ENCODE measurements at places on chromosomes 7 and 10.

GRCh38 chr7:101823596-101823995, 6.2 kb downstream of the CUX1 start:
- DNase-seq = no peak

DNA sequence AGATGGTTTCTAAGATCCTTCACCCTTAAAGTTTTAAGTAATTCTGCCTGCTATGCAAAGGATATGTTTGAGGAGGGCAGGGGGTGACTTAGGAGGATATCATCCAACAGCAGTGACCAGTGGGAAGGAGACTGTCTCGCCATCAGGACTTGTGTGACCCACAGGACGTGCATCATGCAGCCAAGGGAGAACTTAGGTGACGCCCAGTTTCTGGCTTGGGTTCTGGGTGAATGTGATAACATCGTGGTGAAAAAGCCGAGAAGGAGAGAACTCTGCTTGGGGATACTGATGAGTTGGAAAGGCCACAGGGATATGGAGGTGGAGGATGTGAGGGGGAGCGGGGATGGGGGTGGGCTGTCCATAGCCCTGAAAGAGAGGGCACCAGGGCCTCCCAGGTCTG, 3.8 kb downstream of the WIPI2 start:
- DNase-seq = no peak

DNA sequence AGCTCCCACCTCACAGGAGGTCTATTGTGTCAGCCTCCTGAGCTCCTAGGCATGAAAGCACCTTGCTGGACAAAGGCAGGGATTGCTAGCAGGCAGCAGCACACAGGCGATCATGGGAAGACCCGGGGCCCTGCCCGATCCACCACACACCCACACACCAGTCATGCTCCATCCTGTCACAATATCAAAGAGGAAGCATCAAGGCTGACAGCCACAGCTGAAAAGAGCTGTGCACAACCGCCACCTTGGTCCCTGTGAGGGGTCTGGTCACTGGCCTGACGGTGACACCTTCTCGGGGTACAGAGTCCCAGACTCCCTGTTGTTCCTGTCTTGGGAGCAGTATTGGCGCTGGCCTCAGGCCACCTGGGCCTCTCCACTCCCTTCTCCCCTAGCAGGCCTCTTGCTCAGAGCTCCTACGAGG, 89.7 kb upstream of the RET start:
- DNase-seq = no peak

GRCh38 chr10:53052521-53053164, 280.1 kb upstream of the MBL2 start:
- DNase-seq = no peak

DNA sequence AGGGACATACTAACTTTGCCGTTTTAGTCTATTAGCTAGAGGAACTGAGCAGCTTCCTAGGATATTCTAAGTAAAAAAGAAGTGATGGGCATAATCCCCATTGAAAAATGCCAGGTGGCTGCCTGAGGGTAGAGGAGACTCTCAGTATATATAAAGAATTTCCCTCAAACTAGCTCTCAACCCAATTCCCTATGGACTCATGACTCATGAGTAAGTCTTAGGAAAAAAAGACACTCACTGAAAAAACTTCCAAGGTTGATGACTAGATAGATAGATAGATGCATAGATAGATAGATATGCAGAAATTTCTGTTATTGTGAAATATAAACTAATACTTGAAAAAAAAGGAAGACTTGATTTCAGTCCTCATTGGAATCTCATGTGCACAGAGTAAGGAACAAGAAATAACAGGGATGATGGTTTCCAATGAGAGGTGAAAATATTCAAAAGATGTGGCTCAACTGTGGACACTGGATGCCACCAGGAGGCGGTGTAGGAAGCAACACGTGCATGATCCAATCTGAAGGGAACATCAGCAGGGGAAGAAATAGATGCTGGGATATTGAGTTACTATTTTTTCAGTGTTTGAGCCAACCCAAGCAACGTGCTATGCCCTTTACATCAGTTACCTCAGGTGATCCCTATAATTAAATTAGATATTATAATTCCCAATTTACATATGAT, 711.0 kb upstream of the LRRTM3 start:
- DNase-seq = no peak

GRCh38 chr7:134512271-134512670, 15.1 kb upstream of the AKR1B10 start:
- no peak for DNase-seq

GRCh38 chr10:122132882-122133565, 138.1 kb upstream of the BTBD16 start:
- DNase-seq = no peak

DNA sequence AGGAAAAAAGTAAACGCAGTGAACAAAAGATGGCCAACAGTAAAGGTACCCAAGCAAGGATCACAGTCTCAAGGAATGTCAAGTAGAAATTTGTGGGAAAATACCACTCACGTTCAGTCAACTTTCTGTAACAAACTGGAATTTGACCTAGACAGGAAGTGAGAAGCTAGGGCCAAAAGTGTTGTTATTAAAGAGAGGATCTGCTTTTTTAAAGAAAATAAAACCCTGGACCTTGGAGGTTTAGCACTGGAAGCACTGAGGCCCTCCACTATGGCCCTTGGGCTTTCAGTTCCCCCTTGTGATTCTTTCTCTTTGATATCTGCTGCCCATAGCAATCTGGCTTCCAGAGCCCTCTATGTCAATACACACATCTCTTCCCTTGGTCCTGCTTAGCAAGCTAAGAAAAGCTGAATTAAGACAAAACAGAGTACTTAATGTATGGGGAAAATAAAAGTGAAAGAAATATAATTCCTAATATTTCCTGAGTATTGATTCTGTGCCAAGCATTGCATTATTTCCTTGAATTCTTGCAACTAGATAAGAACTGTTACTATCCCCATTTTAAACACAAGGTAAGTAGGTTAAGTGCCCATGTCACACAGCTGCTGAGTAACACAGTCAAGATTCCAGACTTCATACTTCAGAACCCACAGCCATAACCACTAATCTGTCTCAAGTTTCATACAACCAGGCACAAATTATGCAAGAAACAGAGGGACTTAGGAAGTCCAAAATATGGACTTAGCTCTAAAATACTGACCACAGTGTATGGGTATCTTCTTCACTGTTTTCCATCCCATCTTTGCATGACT, 2.6 kb upstream of the ZNF438 start:
- DNase-seq = no peak

DNA sequence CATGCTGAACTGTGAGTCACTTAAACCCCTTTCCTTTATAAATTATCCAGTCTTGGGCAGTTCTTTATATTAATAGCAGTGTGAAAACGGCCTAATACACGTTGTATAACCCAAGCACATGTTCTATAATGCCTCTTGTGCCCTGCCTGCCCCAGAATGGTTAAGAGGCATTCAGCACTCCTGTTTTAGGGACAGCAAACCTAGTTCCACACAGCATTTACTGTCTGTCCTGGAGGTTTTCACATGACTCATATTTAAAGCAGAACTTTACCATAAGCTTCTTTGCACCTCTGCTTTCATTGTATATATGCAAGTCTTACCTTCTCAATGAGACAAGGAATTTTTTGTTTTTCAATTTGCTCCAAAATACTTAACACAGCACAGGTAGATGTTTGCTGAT, 144.8 kb downstream of the ICA1 start:
- no peak for DNase-seq

GRCh38 chr10:77349226-77349625, 288.4 kb downstream of the KCNMA1 start:
- DNase-seq = no peak

GRCh38 chr7:45259966-45260646, 102.5 kb downstream of the RAMP3 start:
- no peak for DNase-seq

DNA sequence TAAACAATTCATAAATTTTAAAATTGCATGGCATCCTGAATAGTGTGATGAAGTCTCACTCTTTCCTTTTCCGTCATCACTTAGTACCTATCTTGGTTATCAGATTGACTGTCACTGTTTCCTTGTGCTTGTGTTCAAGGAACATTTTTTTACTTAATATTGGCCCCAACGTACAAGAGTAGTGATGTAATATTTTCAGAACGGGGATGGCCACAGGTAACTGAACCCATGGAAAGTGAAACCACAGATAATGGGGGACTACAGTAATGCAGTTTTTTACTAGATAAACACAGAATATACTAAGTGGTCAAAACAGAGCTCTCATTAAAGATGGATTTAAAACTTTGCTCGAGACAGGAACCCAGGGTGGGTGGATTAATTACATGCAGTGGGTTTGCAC, 85.4 kb downstream of the MACC1 start:
- DNase-seq = no peak

- no peak for DNase-seq
These were observed 10.5 kb upstream of the ZNF212 start for GRCh38 chr7:149228831-149229471.

Data from SIG-M5 (cell line).